ENCODE measurements at places on chromosomes 12 and 14.

DNA sequence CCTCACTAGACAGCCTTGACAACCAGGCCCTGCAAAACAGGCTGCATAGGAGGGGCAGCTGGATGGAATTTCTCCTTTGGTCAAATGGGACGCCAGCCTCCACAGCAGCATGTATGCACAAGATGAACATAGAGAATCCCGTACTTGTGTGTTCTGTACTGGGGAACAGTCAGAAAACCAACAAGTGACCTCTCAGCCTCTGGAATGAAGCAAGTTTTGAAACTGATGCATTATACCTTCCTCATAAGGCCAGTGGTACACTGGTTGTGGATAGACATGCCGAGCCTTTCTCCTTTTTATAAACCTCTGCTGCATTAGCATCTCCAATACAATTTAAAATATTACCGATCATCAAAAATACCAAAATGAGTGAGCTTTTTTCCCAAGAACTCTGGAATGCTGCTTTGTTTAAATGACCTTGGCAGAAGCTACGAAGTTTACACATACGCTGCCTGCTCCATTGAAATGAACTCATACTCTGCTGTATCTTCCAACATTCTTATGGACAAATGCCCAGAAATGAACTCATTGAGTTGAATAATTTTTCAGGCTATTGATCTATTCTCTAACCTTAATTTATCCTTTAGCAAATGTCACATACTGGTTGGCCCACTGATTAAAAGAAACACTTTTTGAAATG lies 47.6 kb upstream of the FERMT2 start:
- DNase-seq: no peak

GRCh38 chr14:106506881-106507305 lies 980.5 kb downstream of the TMEM121 start:
- DNase-seq: peak; percentile 72

DNA sequence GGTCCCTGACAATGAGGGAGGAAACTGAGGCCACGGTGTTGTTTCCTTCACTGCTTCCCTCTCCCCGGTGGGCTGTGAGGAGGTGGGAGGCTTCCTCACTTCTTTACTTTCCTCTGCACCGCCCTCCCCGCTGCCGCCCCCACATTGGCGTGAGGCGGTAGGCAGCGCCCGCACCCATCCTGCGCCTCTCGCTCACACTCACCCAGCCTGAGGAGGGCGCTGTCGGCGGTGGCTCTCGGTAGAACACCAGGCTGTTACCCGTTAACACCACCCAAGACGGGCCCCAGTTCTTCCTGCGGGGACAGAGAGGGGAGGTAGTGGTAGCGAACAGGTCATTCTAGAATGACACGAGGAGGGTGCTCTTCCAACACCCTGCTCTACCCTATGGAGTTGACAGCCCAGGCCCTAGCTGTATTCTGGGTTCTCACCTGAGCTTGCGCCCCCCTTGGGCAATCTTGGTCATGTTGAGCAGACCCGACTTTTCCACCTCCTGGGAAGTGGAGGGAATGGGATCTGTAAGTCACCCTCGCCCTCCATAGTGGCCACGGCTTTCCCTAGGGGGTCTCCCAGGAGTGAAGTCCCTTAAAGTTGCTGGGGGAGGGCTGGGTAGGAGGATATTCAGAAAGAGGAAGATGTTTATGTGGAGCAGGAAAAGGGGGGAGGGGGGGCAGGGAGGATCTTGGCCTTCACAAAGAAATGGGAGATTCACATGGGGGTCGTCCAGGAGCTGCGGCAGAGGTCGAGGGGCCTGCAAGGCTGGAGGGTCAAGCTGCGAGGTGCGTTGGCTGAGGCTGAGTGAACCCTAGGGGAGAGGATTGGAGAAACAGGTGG lies 3.3 kb downstream of the ARHGAP9 start:
- DNase-seq: peak; percentile 84

GRCh38 chr14:51963286-51963685 lies 26.1 kb upstream of the RTRAF start:
- DNase-seq: no peak

GRCh38 chr12:18696971-18697602 lies 40.7 kb downstream of the PLCZ1 start:
- no peak for DNase-seq

GRCh38 chr12:48031135-48031960 lies 27.1 kb upstream of the COL2A1 start:
- DNase-seq: no peak

- peak; percentile 82 for DNase-seq
These were observed 25.0 kb downstream of the HIP1R start for GRCh38 chr12:122860040-122860853.

DNA sequence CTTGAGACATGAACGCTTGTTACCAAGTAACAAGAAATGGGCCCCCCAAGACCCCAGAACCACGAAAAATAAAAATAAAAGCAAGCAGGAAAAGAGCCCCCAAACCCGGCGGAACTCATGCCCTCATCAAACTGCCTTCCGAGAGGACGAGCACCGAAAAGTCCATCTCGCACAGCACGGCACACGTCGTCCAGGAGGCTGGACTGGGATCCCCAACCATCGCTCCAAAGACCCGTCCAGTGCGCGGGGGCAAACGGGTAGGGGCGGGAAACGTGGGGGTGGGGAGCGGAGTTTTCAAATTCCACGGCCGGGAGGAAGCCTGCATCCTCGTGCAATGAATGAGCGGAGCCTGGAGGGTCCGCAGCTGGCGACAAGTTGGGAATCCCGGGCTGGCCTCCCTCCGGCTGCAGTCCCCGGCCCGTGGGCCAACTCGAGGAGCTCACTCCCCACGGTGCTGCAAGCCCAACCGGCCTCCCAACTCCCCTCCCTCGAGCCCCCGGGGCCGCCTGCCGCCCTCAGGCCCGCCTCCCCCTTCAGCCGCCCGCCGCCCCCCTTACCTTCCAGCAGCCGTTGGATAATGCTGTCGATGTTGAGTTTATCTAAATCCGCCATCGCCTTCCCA lies 484 bp downstream of the PPP1CC start:
- no peak for DNase-seq

- DNase-seq: no peak
These were observed 11.7 kb downstream of the CSRNP2 start for GRCh38 chr12:51071663-51072062.

DNA sequence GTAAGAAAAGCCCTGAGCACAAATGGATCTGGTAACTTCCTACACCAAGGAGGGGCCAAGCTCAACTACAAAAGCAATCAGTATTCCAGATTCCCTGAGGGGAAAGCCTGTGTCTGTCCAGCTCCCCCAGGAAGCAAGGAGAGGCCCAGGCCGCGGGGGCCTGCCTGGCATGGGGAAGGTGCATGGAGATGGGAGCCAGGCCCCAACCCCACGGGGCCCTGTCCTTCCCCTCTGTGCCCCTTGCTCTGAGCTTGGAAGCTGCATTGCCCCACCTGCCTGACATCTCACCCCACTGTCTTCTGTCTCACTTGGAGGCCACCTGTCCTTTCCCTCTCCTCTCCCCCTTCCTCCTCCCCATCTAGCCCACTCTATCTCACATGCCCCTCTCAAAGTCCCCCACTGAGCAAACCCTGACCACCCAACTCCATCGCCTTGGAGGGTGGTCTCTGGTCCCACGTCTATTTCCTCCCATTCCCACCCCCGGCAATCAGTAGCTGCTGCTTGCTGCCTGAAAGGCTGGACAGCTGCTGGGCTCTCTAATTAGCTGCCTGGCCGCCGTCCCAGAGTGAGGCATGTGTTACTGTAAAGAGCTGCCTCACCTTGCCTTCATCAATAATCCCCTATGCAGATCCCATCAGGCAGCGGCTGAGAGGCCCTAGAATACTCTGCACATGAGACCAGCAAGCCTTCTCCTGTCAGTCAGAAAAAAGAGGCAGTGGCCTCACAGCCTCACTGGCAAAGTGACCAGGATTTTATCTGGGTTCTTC lies 3.4 kb upstream of the TMEM229B start:
- no peak for DNase-seq

- DNase-seq: peak; percentile 33
These were observed 99.2 kb downstream of the SCARB1 start for GRCh38 chr12:124764451-124764850.

GRCh38 chr12:1801303-1801975 lies 18.9 kb upstream of the LRTM2 start:
- no peak for DNase-seq

- DNase-seq: peak; percentile 23
These were observed 177.2 kb downstream of the KCNA5 start for GRCh38 chr12:5220835-5221234.

GRCh38 chr12:73124480-73124879 lies 852.3 kb downstream of the TRHDE start:
- DNase-seq: no peak

GRCh38 chr14:76323331-76324050 lies 52.4 kb upstream of the ESRRB start:
- no peak for DNase-seq

- no peak for DNase-seq
These were observed at the start of gene C1S for GRCh38 chr12:7060353-7060954. C1S (plus strand) TSS chr12:7060718; CDS start chr12:7061913, 1,195 bp downstream.

GRCh38 chr14:106619606-106620005 lies 1093.2 kb downstream of the TMEM121 start:
- no peak for DNase-seq

DNA sequence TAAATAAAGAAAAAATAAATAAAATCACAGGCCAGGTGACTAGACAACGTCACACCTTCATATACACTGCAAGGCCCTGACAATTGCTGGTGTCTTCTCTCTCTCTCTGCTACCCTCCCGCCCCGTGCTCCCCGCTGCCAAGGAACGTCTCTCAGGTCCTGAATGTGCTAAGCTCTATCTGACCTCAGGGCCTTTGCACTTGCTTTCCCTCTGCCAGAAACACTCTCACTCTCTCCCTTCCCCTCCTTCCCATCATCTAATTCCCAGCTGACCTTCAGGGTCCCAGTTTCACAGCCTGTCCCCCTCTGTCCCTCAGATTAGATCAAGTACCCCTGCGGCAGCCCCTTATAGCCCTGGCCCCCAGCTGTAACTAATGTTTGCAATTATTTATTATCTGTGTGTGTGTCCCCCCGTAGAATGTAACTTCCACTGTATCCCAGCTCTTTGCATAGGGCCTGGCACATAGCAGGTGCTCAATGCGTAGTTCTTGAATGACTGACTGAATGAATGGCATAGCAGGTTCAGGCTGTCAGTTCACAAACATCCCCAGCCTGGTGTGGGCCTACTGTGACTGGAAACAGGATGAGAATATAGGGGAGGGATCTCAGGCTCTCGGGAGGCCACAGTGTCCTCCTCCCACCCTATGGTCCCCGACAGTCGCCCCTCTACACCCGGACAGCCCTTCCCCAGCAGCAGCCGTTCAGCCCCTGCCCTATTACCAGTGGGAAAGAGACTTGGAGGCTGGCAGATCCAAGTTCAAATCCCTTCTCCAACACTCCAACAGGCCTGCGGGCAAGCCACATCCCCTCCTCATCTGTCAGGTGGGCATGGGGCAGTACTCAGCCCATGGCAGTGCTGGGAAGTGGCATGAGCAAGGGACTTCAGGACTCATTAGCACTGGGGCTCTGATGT lies 6.6 kb downstream of the BEGAIN start:
- DNase-seq: no peak

All from activated CD4-positive, alpha-beta T cell treated with anti-CD3 and anti-CD28 coated beads, Interleukin-2, Interleukin-4, amounts not matched to agents 100 ng/mL and 50 ng/mL, durations not matched to agents 16 hours and 8 hours (primary cell).